Hindlimb muscle (tissue), 1 donor: ENCODE measurements at places on chromosomes 6 and 20.
A peak's percentile ranks its signal among the peaks of the same experiment; 100 is the strongest.

- DNase-seq = no peak
Measured at GRCh38 chr20:32325706-32326503, 32.2 kb upstream of the ASXL1 start.

- DNase-seq = no peak
Measured at GRCh38 chr6:147986846-147987245, 355.8 kb upstream of the SASH1 start.

DNA sequence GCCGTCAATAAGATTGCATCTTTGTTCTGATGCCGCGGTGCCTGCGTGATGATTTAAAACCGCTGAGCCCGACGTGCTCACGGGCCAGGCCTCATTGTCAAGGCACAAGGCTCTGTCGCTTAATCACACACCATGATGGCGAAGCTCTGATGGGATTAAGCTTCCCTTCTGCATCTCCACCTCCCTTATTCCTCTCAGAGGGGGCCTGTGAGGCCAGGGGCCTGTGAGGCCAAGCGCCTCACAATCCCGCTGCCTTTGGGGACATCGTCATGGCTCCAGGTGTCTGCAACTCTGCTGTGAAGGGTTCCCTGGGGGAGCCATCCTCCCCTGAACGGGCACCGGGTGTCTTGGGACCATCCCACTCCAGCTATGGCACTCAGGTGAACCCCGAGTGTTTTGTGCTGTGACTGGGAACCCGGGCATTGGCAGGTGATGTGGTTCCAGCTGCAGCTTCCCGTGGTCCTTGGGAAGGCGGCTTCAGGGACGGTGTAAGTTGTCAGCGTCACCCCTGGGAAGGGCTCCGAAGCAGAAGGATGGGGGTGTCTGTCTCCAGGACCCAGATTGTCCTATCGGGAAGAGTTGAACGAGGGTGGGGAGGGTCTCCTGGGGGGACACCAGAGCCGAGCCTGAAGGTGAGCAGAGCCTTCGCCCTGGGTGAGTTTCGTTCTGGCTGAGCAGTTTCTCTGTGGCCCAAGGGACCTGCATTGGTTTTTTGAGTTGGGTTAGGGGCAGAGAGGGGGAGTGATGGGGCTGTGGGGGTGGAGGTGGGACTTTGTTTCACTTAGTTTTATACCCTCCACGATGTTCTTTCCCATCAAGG, 18.0 kb upstream of the BHLHE23 start:
- DNase-seq = no peak

GRCh38 chr6:108661430-108661829, 100.7 kb downstream of the FOXO3 start:
- no peak for DNase-seq

GRCh38 chr6:100230953-100231316, 233.8 kb downstream of the SIM1 start:
- no peak for DNase-seq

- no peak for DNase-seq
Measured at GRCh38 chr6:46490425-46491200, 636 bp downstream of the RCAN2 start.

DNA sequence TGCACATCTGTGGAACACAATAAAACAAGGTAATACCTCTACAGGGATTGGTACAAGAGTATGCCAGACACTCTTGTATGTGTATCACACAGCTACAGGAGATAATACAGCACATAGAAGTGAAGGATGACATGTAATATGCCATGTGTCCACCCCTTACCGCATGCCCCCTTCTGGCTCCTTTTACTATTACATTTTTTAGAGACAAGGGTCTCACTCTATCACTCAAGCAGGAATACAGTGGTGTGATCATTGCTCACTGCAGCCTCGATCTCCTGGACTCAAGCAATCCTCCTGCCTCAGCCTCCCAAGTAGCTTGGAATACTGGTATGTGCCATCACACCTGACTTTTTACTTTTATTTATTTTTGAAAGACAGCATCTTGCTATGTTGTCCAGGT, 4.2 kb upstream of the NCR3 start:
- no peak for DNase-seq

DNA sequence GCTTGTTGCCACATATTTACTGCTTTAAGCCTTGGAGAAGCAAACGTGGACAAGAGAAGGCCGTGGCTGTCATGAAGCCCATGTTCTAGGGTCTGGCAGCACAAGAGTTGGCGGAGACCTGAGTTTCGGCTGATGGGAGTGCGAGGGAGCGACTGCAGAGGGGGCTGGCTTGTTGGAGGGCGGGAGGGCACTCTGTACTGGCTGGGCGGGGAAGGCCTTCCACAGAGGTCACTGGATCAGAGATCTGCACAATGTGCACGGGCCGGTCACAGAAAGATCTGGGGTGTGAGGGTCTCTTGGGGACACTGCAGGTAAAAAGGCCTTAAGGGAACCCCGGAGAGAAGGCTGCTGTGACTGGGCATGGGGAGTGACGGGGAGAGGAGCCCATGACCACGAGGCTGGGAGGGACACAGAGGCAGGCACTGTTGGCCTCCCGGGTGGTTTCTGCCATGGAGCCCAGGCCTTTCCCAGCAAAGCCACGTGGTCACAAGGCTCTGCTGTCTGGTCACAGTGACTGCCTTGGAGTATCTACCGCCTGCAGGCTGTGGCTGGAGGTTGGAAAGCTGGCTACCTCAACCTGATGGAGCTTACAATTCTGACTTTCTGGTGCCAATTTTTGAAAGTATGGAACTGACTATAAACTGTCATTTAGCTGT, 23.8 kb downstream of the FOXC1 start:
- no peak for DNase-seq

- DNase-seq = no peak
Measured at GRCh38 chr6:1820165-1820564, 210.4 kb downstream of the FOXC1 start.

DNA sequence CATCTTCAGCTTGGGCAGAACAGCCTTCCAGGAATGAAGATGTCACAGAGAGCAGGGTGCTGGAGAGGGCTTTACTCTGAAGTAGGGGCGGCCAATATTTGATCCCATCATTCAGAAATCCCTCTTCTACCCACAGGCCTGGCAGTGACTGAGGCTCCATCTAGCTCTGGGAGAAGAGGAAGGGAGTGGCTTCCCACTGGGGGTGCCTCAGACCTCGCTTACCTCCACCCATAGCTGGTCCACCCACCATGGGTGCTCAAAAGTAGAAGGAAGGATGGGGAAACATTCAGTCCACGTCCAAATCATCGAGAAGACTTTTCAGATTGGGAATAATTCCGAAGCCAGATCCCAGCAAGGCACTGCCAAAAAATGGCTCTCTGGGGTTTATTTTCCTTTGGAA, 11.8 kb upstream of the THBD start:
- DNase-seq = no peak

- DNase-seq = no peak
Measured at GRCh38 chr20:12644461-12644860, 364.3 kb upstream of the SPTLC3 start.

GRCh38 chr6:88380083-88380482, 213.9 kb upstream of the CNR1 start:
- no peak for DNase-seq

GRCh38 chr20:45469336-45470261, at the start of gene WFDC2:
WFDC2 (plus strand) TSS chr20:45469753; CDS start chr20:45469782, 29 bp downstream.
- no peak for DNase-seq

DNA sequence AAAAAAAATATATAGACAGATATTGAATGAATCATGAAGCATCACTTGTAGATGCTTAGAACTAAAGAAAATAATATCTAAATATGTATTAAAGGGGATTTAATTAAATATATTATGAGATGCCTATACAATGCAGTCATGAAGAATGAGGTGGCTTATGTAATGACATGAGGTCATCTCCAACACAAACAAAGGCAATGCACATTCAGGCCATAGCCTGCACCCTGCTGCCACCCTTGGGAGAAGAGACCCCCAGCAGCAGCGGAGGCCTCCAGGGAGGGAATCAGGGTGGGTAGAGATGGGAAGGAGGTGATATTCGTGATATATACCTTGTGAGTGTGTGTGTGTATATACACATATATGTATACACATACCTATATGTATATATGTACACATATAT, 26.4 kb upstream of the SSTR4 start:
- no peak for DNase-seq

- DNase-seq = no peak
Measured at GRCh38 chr6:13098793-13099570, 229.4 kb downstream of the TBC1D7 start.

DNA sequence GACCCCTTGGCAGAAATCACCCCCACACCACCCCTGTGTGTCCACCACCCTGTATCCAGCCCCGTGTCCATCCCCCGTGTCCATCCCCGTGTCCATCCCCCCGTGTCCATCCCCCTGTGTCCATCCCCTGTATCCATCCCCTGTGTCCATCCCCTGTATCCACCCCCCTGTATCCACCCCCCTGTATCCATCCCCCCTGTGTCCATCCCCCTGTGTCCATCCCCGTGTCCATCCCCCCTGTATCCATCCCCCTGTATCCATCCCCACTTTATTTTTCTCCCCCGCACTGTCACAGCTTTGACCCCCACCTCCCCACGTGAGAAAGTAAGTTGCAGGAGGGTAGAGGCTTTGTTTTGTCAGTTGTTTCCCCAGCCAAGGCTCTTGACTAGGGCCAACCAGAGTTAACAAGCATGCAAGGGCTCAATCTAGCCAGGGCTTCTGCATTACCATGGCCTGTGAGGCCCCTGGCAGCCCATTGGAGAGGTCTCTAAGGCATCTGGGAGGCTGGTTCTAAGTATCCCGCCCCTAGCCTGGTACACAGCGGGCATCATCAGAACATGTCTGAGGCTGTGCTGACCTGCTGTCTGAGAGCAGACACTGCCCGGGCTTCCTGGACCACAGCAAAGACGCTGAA, 18.1 kb upstream of the SIRPA start:
- DNase-seq = no peak

DNA sequence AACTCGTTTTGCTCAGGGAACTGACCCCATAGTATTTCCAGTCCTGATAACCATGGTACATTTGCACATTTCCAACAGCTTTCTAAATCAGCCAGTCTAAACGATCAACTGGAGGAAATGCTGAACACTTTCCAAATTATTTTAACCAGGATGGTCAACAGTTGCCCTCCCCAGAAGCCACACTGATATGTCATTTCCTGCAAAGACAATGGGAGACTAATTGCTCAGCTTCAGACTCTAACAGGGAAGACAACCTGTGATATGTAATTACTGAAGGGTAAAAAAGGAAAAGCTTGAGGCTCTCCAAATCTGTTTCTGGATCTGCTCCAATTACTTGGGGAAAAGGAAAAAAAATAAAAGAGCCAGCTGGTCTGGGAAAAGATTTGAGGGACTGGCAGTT, 88.8 kb downstream of the FYN start:
- no peak for DNase-seq

DNA sequence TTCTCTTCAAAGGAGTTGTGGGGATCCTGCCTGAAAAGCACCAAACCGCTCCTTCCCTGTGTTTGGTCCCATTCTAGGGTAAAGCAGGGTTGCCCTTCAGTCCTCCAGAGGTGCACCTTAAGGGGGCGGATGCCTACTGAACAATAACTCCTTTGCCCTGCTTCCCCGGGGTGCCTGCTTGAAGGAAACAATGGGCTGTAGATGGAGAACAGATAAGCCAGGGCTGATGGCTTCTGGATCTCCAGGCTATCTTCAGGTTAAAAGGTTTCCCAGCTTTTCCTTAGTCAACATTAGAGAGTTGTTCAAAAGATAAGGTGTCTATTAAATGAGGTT, 5.4 kb upstream of the PRDM1 start:
- no peak for DNase-seq

GRCh38 chr6:341914-342831, 49.4 kb upstream of the IRF4 start:
- no peak for DNase-seq

DNA sequence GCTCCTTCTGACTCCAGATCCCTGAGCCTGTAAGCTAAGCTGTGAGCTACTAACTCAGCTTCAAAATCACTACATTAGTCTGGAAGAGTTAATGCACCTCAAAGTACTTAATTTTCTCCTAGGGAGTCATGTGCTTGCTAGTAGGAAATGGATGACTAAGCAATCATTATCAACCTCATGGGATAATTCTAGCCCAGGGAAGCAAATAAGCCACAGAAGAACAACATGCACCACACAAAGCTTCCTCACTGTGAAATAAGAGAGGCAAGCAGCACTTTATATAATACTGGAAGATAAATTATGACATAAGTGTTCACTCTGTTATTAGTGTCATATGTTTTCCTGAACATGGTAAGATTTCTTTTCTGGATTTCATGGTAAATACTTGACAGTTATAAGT, 57.9 kb upstream of the RCAN2 start:
- no peak for DNase-seq

DNA sequence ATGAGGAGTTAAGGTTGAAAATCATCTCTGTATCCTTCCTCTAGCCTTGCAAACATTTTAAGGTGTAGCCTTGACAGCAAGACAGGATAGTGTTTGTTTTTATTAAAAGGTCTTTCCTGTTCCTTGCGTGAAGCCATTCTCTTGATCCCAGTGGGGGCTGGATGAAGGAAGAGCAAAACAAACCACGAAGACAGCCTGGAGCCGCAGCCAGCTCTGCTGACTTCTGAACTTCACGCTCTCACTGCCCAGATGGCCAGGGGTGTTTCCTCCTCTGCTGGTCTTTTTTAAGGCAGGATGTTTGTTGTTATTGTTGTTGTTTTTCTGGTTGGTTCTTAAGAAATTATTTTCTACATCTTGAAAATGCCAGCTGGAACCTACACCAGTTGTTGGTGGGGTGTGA, 156.4 kb downstream of the MTHFD1L start:
- DNase-seq = peak; percentile 48

- no peak for DNase-seq
Measured at GRCh38 chr6:73728548-73729205, 32.7 kb downstream of the CD109 start.

- DNase-seq = no peak
Measured at GRCh38 chr6:71334768-71335167, 46.2 kb downstream of the OGFRL1 start.

DNA sequence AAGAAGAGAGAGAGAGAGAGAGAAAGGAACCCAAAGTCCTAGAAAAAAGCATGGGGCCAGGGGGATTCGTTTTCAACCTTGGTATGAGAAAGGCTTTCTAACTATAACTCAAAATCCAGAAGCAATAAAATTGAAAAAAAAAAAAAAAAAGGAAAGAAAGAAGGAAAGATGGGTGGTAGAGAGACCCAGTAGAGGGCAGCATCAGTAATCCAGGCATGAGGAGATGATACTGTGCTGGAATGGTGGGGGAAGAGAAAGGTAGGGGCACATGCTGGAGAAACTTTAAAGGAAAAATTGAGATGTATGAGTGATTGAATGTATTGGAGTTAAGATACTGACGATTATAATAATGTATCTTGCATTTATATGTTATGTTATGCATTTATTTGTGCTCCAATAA, 1040.7 kb upstream of the FLRT3 start:
- DNase-seq = no peak

GRCh38 chr6:31815025-31815838, at the start of the genes HSPA1A and HSPA1L:
HSPA1A (plus strand) TSS chr6:31815543; CDS start chr6:31815757, 214 bp downstream.
HSPA1L (minus strand) TSS chr6:31815283; CDS start chr6:31811972, 3,311 bp downstream.
- peak; percentile 97 for DNase-seq
